ENCODE measurements at places on chromosomes 5 and 9. TPM values are rescaled to one million over a fixed set of nuclear protein-coding genes. Genes with fewer than 3 reads are reported as not detected.
A peak's percentile ranks its signal among the peaks of the same experiment; 100 is the strongest.

- H3K27ac ChIP-seq, result no peak overlapping the region
- no peaks in the 10 kb centered on the region for H3K36me3 ChIP-seq
- peaks cover 4% of the 10 kb centered on the region for H3K4me1 ChIP-seq
- H3K4me3 ChIP-seq, result no peak overlapping the region
- DNase-seq, result no peak
- H3K27me3 ChIP-seq, result no peaks in the 10 kb centered on the region
Observed at GRCh38 chr5:45507178-45507577, 189.0 kb downstream of the HCN1 start.

GRCh38 chr5:167743695-167744464, 547.6 kb upstream of the WWC1 start:
- no peaks in the 10 kb centered on the region for H3K36me3 ChIP-seq
- DNase-seq, result no peak
- H3K4me1 ChIP-seq, result no peaks in the 10 kb centered on the region
- H3K27ac ChIP-seq, result no peak overlapping the region
- H3K4me3 ChIP-seq, result no peak overlapping the region
- no peaks in the 10 kb centered on the region for H3K27me3 ChIP-seq

Gene LRRC70
- 0.19 TPM for total RNA-seq

DNA sequence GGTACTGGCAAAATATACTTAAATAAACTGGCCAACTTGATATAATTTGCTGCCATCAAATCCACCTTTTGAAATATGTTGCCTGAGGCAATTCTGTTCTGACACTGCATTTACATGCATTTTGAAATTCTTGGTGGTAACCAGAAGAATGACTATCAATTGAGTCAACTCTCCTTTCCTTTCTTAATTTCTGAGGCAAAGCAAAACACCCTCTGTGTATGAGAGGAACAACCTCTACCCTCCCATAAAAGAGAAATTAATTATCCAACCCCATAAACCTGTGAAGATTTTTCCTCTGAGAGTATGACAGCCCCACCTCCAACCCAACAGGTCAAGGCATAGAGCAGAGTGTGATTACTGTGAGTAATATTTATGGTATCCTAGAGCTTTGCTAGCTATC, 286.8 kb downstream of the NR2F1-AS1 start:
- no peak overlapping the region for H3K27ac ChIP-seq
- no peaks in the 10 kb centered on the region for H3K27me3 ChIP-seq
- DNase-seq, result no peak

Gene SCAI
- 15.2 TPM for total RNA-seq

Gene HSD17B3
- not detected for total RNA-seq

Gene CKS2
- total RNA-seq, result 184 TPM

Gene LSM11
- 11.3 TPM for total RNA-seq

Gene ETF1
- total RNA-seq, result 101 TPM

GRCh38 chr5:90293931-90294330, 115.6 kb downstream of the CETN3 start:
- DNase-seq, result no peak
- no peaks in the 10 kb centered on the region for H3K36me3 ChIP-seq

GRCh38 chr5:1510151-1510561, 13.6 kb downstream of the LPCAT1 start:
- no peak for DNase-seq
- peaks cover 10% of the 10 kb centered on the region for H3K4me1 ChIP-seq
- H3K4me3 ChIP-seq, result no peak overlapping the region
- no peaks in the 10 kb centered on the region for H3K36me3 ChIP-seq
- peak overlapping the region; percentile 81 for H3K27ac ChIP-seq

Gene PHYHD1
- total RNA-seq, result 5.0 TPM

- H3K4me3 ChIP-seq, result no peak overlapping the region
- no peaks in the 10 kb centered on the region for H3K36me3 ChIP-seq
- H3K27me3 ChIP-seq, result no peaks in the 10 kb centered on the region
- no peak for DNase-seq
Observed at GRCh38 chr9:91032121-91032531, 230.5 kb downstream of the SYK start.

Gene SCGB3A2
- total RNA-seq, result not detected

DNA sequence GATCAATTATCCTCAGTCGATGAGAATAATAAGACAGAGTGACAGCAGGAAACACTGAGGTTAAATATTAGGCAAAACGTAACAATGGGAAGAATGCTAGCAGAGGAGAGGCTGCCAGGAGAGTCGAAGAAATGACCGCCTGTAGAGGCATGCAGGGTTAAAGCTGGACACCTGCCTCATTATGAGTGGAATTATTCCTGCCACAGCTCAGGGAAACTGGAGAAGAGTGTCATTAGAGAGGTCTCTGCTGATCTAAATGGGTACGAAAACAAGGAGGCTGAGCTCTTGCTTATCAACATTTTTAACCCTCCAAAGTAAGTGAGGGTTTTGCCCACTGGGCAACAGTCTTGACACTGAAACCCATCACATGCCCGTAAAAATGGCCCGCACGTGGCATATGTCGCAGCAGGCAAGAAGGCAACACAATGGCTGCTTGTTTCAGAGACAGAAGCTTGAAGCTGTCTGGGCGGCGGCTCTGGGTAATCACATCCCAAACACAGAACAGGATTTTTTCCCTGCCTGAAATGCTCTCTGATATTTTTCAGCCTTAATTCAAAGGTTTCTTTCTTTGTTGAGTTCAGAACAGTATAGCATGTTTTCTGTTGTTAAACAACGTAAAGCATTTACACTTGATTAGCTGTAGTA, 118.7 kb downstream of the MED27 start:
- H3K27ac ChIP-seq, result no peak overlapping the region
- peak; percentile 14 for DNase-seq
- H3K27me3 ChIP-seq, result no peaks in the 10 kb centered on the region
- peaks cover 50% of the 10 kb centered on the region for H3K4me1 ChIP-seq
- peak overlapping the region; percentile 0 for H3K4me3 ChIP-seq

Gene BRIX1
- 43.2 TPM for total RNA-seq
